ENCODE measurements at places on chromosomes 4 and X.
A peak's percentile ranks its signal among the peaks of the same experiment; 100 is the strongest.

DNA sequence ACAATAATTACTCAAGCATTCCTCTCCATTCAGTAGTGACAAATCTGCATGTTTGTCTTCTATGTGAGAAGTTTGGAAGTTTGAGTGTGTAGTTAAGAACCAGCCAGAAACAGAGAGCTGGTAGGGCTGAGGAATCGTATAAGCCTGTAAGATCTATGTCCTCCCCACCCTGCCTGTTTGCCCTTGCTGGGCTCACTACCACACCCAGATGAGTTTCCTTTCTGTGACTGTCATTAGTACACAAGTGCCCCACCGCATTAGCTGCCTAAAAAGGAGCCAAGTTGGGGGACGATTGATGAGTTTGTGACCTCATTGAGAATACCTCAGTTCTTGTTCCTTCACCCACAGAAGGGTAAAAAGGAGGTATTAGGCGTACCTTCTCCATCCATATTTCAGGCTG lies 28.3 kb downstream of the DOCK11 start:
- DNase-seq, result no peak

DNA sequence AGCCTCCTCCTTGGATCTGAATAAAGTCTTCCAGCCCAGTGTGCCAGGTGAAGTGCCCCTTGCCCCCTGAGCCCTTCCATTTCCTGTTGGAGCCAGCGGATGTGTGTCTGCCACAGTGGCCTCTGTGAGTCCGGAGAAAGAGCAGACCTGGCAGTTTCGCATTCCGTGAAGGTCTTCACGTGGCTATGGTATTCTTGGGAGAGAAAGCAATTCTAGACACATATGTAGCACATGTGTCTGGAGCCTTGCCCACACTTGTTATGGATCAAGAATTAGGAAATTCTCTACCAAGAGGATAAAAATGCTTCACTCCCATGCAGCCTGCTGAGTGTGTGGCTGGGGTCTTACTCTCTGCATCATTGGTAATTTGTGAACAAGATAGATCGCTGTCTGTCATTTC lies 130.9 kb downstream of the REPS2 start:
- DNase-seq, result no peak

GRCh38 chrX:10160211-10160610 lies 3.4 kb downstream of the CLCN4 start:
- DNase-seq, result peak; percentile 65

DNA sequence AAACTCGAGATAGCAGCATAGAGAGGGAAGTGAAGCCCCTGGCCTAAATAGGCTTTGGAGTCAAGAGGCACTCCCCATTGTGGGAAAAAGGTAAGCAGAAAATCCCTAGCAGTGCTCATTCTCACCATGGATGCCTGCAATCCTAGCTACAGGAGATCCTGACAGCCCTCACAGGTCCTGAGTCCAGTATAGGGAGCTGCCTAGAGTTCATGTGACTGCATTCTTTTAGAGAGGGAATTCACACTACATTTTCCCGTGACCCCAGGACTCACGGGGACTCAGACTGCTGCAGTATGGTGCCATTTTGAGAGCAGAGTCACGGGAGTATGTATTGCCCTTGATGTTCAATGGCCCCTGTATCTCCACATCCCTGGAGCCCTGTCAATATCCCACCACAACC lies 82.4 kb downstream of the MAGED1 start:
- no peak for DNase-seq

- DNase-seq, result no peak
These were observed 30.3 kb downstream of the SLC10A6 start for GRCh38 chr4:86818841-86819240.

GRCh38 chrX:79035421-79035820 lies 90.2 kb downstream of the P2RY10 start:
- DNase-seq, result no peak

- DNase-seq, result peak; percentile 91
These were observed at the start of gene SMAD1 for GRCh38 chr4:145481164-145481941. Gene SMAD1, plus strand, starts transcription at chr4:145481853. Its CDS starts 32,761 bp downstream, at chr4:145514614.

- DNase-seq, result no peak
These were observed 13.1 kb downstream of the ACSL1 start for GRCh38 chr4:184812651-184813181.

- peak; percentile 45 for DNase-seq
These were observed 167.1 kb downstream of the MAML3 start for GRCh38 chr4:139986689-139987501.

DNA sequence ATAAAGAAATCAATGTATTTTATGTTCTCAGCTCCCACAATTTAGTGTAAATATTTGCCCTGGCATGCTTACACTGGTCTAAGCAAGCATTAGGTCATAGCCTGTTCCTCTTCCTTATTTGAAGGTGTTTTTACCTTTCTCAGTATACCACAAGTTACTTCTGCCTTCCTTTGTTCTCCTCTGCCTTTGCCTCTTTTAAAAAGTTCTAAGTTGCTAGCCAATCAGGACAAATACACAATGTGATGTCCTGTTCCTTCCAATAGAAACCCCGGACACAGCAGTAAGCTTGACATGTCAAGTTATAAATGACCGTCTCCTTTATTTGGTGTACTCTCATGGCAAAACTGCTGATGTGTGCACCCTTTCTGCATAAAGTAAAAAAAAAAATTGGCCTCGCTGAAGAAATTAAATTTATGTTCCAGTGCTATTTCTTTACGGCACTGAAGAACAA lies 49.4 kb downstream of the UGT2B10 start:
- DNase-seq, result no peak

- no peak for DNase-seq
These were observed 431.5 kb downstream of the DACH2 start for GRCh38 chrX:86579777-86580176.

GRCh38 chr4:7788193-7788592 lies 151.5 kb downstream of the AFAP1 start:
- no peak for DNase-seq

GRCh38 chr4:98610926-98611676 lies 47.3 kb downstream of the TSPAN5 start:
- no peak for DNase-seq

DNA sequence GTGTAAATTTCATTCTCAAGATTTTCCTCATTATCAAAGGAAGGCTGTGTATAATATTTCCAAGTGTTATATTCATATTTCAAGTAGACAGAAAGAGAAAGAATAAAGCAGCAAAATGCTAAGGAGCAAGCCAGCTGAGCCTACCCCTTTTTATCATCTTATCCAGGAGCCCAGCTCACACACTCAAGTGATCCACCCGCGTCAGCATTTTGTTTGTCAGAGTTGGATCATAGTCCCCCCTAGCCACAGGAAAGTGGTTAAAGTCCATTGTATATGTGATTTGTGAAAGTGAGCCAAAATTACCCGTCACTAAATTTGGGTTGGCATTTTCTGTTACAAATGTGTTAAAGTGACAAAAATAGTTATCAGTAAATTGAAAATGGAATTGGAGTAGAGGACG lies 289.3 kb upstream of the CTSO start:
- no peak for DNase-seq

GRCh38 chr4:8861576-8862295 lies 9.9 kb downstream of the HMX1 start:
- no peak for DNase-seq

DNA sequence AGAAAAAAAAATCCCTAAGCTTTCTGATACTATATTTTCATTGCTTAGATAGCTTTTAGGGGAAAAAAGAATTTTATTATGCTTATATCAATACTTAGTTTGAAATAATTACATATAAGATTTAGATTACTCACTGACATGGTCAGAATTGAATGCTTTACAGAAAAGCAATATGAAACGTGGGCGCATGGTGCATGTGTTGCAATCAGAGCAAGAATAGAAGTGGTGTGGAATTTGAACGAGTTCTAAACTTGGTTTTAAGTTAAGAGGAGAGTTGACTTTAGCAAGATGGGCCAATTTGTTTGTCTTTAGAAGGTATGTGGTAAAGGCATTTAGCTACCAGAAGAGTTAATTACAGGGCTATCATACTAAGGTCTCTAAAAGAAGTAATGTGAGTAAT lies 21.4 kb downstream of the OCRL start:
- no peak for DNase-seq

DNA sequence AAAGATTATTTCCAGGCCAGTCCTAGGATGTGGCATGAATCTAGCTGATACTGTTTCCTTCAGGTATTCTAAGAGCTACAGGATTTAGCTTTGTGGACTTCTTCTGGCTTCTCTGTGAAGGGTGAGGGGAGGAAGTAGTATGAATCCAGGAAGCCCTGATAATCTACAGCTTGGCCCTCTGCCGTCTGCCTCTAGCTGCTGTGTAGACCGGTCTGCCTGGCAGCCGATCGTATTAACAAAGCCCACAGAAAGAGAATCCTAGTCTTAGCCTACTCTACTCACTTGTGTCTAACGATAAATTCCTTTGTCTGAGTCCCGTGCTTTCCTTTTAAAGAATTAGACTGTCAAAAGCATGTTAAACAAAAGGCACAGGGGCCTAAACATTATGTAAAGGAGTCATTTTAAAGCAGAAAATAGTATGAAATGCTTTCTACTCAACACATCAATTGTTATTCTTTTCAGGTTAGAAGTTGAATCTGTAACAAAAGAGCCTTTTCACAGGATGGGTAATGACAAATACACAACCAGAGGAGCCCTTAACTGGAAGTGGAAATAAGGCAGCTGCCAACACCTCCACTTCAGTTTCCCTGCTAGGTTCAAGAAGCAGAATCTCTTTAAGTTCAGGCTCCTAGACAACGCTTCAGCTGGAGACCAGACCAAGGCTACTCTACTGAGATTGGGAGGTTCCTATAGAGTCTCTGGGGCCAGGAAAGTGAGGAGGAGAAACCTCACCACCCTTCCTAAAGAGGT lies 48.9 kb upstream of the UCP1 start:
- no peak for DNase-seq

DNA sequence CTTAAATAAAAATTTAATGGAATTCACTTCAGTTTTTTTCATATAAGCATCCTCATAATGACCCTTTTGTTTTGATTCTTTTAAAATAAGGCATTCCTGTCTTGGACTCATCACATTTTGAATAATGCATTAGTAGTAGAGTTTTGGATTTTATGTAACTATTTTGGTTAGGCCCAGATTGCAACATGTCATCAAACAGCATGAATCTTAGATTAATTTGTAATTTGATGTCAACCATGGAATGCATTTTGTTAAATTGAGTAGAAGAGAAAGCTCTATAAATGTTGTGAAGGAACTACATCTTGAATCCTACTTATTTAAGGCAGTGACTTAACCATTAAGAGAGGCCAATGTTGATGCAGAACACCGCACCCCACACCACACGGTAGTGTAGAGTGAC lies 3.1 kb downstream of the DIAPH2 start:
- peak; percentile 78 for DNase-seq

DNA sequence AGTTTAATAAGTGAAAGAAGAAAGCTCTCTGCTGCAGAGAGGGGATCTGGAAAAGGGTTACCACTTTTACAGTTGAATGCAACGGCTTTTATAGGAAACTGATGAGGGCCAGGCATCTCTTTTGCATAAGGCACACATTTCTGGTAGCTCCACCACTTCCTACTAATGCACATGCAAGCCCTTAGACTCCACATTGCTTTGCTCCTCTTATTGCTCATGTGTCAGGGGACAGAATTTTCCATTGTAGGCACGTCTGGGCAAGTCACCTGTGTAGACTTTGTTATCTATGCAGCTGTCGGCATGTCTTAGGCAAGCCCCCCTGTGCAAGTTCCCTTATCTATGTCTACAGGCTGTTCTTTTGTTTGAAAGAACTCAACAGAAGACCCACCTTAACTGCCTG lies 294.6 kb upstream of the STS start:
- no peak for DNase-seq

GRCh38 chr4:4624276-4624897 lies 82.5 kb upstream of the STX18 start:
- no peak for DNase-seq

DNA sequence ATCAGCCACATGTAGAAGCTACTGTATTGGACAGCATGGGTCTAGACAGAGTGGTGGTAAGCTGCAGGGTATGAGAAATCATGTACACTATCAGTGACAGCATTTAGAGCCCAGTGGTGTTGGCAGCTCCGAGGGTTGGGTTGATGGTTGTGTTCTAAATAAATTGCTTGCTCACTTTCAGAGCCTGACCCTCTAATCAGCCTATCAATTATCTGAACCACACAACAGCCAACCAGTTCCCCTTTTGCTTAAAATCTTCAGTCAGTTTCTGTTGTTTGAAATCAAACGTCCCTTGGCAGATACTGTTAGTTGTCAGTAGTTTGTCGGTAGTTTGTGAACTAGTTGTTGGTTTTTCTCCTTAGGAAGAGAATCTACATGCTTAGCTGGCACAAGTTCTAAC lies 99.8 kb upstream of the RAI2 start:
- DNase-seq, result no peak

- no peak for DNase-seq
These were observed 460.8 kb downstream of the SLITRK2 start for GRCh38 chrX:146278381-146278780.

GRCh38 chr4:3768842-3769641 lies 2.9 kb downstream of the ADRA2C start:
- no peak for DNase-seq

DNA sequence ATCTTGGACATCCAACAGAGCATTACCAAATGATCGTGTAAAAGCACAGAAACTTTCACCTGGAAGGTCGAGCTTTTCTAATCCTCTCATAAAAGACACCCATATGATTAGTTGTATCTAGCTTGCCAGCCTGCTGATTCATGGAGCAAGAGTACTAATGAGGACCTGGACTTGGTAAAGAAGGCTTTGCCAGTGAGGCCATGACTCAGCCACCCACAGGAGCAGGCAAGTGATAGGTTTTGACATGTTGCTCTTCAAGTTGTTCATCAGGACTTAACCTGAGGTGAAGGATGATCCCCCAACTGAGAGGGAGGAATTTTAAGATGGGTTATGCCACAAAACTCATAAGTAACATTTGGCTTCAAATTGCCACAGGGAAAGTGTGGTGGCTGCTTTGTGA lies 24.7 kb upstream of the EPGN start:
- DNase-seq, result no peak

Measured in brain (organoid and tissue), 16 donors.